ENCODE measurements at places on chromosomes 13 and 19.

DNA sequence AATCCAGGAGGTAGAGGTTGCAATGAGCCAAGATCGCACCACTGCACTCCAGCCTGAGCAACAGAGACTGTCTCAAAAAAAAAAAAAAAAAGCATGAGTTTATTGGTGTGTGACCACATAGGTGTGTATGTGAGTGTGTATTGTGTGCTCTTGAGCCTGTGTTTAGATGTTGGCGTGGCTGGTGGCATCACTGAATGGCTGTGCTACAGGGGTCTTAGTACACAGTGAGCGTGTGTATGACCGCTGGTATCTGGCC, 2.5 kb downstream of the SLC1A5 start:
- no peak for DNase-seq

DNA sequence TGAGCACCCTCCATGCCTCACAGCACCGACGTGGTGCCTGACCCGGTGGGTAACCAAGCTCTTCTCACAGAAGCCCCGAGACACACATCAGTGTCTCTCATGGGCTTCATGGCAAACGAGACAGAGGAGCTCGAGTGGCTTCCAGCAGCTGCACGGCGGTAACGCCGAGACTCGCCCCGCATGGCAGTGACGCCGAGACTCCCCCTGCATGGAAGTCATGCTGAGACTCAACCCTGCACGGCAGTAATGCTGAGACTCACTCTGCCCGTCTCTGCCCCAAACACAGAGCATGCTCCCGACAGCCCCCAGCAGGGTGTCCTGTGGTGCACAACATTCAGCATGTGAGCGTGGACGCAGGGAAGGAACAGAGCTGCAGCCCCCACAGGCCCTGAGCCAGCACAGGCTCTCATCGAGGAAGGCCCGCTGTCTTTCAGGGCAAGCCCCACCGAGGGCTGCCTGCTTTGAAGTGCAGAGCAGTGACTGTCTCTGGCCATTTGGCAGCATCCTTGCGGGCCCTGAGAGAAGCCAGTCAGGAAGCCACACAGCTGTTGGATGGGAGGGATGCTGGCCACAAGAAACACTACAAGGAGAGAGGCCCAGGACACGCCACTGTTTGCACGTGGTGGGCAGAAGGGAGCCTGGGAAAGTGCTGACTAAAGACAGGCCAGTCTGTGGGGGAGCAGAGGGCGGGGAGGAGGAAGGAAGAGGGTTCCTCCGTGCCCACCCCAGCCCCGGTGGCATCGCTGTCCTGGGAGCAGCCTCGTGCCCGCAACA, 9.5 kb downstream of the GAS6 start:
- no peak for DNase-seq

DNA sequence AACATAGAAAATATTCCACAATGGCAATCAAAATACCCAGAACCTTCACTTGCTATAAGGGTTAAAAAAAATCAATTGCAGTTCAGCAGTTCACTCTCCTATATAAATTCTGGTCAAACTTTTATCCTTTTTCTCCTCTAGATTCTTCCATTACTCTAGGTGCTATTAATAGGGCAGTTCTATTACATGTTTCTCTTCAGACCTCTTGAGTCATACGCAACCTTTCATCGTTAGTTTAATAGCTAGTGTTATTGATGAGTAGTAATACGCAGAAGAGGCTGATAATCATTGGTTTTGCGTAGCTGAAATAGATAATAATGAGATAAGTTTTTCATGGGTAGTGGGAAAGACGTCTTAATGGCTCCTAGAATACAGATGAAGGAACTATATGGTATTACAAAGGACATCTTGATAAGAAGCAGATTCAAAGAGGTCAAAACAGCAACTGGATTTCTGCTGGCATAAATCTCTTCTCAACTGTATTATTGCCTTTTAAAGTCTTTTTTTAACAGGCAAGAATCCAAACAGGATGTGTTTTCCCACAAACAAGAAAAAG, 118.3 kb upstream of the STARD13 start:
- no peak for DNase-seq

DNA sequence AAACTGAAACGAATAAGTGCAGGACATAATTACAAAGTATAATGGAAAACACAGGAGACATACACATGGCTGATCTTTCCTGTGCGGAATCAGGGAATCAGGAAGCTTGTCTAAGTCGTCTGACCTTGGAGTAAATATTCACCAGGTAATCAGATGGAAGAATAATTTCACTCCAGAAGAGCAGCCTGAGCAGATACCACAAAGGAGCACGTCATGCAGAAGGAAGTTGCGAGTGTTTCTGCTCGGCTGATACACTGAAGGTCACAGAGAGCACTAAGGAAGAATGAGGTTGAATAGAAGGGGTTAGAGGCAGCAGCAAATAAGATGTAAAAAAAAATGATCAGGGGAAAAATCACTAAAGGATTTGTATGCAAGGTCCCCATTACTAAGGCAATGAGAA, 122.3 kb upstream of the GPC6 start:
- DNase-seq: no peak

DNA sequence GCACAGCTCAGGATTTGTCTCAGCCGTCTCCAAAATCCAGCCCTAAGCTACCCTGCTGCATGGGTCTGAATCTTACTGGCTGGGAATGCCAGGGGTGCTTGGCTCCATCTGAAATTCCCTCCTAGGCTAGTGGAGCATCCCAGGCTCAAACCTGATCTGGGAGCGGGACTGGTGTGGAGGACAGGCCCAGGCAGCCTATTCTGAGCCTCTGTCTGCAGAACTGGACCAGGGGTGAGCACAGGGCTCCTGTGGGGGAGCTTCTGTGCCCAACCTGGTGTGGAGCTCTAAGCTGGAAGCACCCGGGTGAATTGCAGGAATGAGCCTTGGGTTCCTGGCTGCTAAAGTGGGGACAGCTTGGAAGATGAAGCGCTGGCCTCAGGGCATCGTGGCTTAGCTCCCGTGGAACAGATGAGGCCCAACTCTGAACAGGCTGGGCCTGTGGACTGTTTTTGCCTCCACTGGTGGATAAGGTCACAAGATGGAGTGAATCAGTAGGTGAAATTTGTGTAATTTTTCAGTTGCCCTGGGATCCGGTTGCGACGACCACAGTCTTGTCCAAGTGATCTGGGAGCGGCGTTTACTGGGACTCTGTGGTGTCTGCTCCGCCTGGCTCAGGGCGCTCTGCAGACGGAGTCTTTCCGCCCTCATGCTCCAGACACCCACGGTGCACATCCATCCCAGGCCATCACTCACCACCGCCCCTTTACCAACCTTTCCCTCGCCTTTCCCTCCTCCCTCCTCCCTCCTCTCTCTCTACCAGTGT, 79.5 kb downstream of the TEX29 start:
- no peak for DNase-seq

DNA sequence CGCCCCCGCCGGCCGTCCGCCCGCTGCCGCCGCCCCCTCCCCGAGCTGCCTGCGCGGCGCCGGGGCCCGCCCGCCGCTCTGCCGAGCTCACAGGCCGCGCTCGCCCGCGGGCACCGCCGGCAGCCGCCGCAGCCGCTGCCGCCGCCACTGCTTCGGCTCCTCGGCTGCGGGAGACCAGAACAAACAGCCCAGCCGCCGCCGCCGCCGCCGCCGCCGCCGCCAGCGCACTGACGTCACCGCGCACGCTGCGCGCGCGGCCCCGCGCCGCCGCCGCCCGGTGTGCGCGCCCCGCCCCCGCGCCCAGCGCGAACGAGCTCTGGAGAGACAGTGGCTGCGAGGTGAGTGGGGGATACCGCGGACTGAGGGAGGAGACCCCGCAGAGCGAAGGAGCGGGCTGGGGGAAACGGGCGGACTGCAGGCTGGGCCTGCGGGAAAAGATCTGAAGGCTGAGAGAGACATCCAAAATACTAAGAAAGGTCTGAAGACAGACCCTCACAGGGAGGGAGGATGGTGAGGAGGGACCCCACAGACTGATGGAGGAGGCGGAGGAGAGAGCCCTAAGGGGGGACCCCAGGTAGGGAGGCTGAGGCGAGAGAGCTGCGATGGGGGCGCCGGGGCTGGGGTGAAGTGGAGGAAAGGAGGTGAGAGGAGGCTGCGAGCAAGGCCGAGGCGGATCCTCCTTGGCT, at the start of gene BRD4:
Gene BRD4 (minus strand): TSS at position 229 of the 686 bp plus-strand sequence. CDS start 59,440 bp downstream, outside the sequence.
- DNase-seq: peak; percentile 88

DNA sequence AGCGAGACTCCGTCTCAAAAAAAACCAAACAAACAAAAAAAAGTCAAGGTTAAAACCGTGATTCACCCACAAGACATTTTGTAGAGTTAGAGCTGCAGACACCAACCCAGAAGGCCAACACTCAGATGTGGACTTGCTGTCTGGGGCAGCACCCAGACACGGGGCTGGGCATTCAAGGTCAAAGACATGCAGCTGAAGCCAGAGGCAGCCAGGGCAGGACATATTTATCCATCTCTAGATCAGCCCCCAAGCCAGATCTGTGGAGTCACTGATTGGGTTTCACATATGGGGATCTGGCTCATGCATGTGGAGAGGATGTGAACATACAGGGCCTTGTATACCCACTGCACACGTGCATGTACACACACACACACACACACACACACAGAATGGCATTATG, 3.6 kb downstream of the KLK15 start:
- no peak for DNase-seq

DNA sequence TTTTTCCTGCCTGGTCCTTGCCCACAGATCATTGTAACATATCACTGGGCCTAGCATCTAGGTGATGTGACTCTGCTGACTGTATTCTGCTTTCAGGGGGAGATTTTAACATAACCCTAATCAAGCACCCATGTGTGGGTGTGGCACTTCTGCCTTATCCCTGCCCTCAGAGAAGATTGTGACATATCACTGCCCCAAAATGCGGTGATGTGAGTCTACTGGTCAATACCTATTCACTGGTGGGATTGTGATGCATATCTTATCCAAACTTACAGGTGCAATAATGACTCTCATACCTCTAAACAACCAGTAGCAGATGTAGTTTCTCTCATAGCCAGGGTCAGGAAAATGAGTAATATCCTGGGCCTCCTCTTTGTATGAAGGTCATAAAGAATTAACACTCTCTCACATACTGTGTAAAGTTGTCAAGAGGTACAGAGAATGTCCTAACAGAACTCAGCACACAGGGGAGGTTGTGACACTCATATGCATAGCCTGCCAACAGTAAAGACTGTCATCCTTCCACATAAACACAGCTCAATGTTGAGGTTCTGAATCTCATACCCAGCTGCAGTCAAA, 12.1 kb upstream of the ZNF681 start:
- DNase-seq: no peak

- DNase-seq: no peak
These were observed 2.6 kb upstream of the POLR2E start for GRCh38 chr19:1097810-1098176.

- no peak for DNase-seq
These were observed 300.7 kb downstream of the ZNF536 start for GRCh38 chr19:30672926-30673325.

DNA sequence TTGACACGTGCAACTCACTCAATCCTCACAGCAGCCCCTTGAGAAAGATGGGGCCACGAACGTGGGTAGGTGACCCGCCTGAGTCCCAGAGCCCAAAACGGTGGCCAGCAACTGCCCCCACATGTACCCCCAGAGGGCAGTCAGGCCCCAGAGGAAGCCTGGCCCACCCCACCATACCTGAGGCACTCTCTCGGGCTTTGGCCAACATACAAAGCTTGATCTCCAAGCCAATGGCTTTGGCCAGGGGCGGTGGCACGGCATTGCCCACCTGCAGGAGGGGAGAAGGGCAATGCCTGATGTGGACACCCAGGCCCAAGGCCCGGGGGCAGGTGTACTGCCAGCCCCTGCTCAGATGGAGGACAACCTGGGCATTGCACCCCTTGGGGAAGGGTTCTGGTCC, 14.3 kb upstream of the EIF3G start:
- no peak for DNase-seq

All from vagina (tissue), 2 donors.